NT2/D1 (cell line): ENCODE measurements at places on chromosomes 12 and 14.

DNA sequence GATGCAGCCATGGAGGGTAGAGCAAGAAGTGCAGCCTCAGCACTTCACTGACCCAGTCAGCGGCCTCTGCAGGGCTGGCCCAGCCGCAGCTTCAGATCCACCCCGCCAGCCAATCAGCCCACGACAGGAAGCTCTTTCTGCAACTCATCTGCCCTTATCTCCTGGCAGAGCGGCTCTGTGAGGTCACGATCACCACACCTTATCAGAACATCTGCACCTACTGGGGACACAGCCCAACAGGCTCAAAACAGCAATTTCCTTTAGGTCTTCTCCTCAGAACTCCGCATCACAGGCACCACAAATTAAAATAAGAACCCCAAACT is 287.3 kb downstream of the BCL11B start:
- no peak for DNase-seq

DNA sequence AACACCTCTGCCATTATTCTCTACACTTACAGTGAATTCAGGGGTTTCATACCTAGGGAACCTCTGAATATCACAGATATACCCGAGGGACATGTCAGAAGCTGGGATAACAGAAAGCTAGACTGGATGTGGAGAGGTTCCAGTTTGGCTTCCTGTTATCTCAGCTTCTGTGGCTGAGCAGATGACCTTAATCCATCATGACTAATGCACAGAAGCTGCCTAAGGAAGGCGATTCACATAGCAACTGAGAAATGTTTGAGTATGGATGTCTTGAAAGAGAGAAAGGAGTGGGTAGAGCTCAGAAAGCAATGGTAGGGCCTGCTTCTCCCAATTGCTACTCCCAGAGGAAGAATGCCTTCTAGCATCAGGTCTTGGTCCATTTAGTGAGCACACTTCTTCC is 187.6 kb downstream of the RMST start:
- no peak for DNase-seq

DNA sequence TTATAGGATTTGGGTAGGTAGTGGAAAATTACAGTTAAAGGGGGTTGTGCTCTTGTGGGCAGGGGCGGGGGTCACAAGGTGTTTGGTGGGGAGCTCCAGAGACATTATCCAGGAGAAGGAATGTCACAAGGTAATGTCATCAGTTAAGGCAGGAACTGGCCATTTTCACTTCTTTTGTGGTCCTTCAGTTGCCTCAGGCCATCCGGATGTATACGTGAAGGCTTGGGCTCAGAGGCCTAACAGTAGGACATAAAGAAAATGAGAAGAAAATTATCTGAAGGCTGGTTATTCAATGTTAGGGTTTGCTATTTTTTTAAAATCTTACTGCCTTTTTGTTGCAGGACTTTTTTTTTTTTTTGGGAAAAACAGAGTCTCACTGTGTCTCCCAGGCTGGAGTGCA is 2.5 kb upstream of the PSEN1 start:
- no peak for DNase-seq

GRCh38 chr14:73710737-73711136 is 3.4 kb downstream of the PNMA1 start:
- DNase-seq: no peak

DNA sequence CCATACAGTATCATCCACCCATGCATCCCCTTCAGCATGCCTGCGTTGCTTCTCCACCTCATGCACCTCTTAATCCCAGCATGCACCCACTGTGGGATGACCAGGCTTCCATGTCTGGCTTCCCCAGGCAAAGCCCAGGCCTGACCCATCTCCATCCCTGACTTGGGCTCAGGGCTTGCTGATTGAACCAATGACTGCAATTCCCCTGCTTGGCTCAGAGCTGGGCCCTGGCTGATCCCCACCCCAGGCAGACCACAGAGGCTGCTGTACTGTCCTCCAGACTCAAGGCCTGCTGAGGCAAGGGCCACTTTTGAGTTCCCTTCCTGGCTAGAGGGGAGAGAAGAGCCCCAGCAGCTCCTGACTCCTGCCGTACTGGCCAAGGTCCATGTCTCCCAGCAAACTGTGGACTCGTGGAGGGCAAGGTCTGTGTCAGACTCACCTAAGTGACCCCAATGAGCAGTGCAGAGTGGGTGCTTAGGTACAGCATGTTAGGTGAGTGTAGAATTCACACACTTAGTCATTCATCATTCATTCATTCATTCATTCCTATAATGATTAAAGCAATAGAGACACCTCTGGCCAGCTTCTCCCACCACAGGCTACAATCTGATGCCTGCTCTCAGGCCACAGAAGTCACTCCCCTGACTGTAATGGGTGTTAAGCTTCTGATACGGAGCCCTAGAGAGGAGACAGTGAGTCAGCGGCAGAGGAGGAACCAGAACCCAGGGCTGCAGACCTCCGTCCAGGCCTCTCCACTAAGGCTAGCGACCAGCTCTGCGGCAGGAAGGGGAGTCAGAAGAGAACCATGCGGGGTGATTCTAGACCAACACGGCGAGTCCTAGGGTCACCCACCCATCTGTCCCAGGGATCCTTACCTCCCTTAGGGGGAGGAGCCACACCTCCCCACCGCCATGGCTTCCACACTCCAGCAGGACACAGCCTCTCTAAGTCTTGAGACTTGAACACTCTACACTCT is 2.9 kb downstream of the BEGAIN start:
- DNase-seq: no peak

DNA sequence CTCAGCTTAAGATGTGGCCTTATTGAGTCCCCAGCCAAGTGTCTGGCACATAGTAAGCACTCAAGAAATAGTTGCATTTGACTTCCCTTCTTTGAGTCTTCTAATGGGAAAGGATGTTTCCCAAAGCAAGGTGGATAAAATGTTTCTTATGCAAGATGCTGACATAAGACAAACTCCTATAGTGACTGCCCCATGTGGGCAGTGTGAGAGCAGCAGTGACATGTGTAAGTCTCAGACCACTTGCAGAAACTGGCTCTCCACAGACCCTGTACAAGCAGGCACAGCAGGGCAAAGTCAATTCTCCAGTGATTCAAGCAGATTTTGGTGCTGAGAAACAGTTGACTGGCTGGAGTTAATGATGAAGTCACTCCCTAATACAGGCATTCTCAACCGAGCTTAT is 255.3 kb downstream of the ANO2 start:
- DNase-seq: no peak

DNA sequence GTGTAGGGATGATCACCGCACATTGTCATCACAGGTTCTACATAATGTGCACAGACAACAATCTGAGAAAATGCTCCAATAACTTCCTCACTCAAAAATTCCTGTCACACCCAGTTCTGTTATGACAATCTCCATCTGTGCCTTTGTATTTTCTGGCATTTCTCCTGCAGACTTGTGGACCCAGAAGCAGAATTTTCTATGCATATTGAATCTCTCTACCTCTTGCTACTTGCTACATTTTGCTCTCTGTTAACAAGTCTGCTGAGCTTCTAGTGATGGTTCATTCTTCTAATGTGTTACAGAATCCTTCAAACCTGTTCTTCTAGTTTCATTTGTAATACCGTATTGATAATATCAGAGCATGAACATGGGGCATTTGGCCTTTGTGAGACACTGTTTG is 127.8 kb upstream of the PTPRQ start:
- no peak for DNase-seq

GRCh38 chr14:24273422-24273998 is 2.1 kb upstream of the RABGGTA start:
- no peak for DNase-seq

- DNase-seq: no peak
These were observed 13.2 kb upstream of the EDDM3A start for GRCh38 chr14:20732477-20732876.

DNA sequence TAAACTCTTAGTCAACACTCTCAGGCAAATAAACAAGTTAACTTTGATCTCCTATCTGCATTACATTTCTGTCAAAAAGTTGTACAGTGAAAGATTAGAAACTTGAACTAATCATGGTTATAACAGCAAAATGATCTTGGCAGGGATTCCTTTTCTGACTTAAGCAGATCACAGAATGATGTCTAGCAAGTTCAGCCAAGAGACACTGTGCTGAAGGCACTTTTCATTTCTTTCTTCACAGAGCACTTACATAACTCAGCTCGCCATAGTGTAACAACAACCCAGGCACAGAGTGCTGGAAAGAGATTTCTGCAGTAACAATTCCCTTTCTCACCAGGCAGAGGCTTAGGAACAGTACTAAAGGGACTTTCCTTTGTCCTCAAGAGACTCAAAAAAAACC is 19.6 kb upstream of the CSRP2 start:
- no peak for DNase-seq

- DNase-seq: no peak
These were observed 1.7 kb downstream of the CABP1 start for GRCh38 chr12:120642121-120642520.

- DNase-seq: peak; percentile 97
These were observed 44.0 kb upstream of the REP15 start for GRCh38 chr12:27652174-27652763.

DNA sequence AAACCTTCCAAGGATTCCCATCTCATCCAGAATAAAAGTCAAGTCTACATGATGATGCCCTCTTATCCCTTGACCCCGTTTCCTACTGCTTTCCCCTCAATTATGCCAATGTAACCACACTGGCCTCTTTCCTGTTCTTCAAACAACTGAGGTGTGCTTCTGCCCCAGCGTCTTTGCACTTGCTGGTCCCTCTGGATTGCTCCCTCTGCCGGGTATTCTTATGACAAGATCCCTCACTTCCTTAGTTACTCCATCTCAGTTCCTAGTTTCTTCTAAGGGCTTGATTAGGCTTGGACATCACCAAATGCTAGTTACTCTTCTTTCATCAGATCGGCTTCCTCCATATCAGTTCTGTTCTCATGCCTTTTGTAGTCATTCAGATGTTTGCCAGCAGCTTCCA is 32.7 kb upstream of the PELI2 start:
- no peak for DNase-seq

GRCh38 chr12:57214398-57214781 is 2.2 kb upstream of the NXPH4 start:
- peak; percentile 65 for DNase-seq

DNA sequence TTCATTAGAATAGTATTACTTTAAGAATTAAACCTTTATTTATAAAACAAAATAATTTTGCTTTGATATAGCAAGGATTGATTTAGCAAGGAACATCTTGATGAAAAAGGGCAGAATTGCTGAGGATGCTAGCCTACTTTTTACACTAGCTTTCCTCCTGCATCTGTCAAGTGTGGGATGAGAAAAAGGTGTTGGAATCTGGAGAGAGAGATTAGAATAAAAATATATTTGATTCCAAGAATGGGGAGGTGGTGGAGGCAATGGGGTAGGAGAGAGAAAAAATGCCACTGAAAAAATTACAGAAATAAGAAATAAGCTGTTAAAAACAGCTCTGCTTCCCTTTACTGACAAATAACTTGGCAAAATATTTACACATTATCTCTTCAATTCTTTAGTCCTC is 98.9 kb downstream of the NUMB start:
- DNase-seq: no peak

DNA sequence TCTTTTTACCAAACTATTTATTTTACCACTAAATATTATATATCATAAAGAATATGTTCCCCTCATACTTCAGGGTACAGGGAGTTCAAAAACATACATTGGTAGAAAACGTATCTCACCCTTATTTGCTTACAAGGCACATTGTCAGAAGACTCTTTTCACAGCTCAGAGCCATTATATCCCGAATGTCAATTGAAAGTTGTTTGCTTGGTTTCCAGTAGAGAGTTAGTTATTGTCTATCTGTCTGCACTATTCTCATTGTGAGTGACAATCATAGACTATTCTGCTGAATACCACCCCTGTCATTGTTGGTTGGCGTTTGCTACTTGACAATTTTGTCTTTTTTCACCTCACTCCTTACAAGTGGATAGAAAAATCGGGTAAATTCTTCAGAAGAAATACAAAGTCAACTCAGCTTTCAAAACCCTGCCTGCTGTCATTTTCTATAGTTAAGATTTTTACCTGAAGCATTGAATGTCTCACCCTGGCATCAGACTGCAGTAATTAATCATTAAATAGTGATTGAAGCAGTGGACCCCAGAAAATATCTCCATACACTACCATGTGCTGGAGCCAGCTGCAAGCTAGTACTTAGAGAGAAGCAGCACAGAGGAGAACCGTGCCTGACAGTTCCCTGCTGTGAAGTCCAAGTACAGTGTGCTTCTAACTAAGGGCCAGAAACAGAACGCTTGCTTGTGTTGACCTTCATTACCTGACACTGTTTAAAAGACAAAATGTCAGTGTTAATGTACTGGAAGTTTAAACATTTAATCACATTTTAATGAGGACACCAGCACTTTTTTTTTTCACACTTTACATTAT is 510.6 kb downstream of the RERGL start:
- DNase-seq: peak; percentile 25

GRCh38 chr14:101735453-101735852 is 26.1 kb upstream of the PPP2R5C start:
- DNase-seq: no peak

- no peak for DNase-seq
These were observed 45.7 kb downstream of the TMEM132C start for GRCh38 chr12:128312661-128313060.

GRCh38 chr12:89252284-89252683 is 100.0 kb downstream of the DUSP6 start:
- DNase-seq: no peak

DNA sequence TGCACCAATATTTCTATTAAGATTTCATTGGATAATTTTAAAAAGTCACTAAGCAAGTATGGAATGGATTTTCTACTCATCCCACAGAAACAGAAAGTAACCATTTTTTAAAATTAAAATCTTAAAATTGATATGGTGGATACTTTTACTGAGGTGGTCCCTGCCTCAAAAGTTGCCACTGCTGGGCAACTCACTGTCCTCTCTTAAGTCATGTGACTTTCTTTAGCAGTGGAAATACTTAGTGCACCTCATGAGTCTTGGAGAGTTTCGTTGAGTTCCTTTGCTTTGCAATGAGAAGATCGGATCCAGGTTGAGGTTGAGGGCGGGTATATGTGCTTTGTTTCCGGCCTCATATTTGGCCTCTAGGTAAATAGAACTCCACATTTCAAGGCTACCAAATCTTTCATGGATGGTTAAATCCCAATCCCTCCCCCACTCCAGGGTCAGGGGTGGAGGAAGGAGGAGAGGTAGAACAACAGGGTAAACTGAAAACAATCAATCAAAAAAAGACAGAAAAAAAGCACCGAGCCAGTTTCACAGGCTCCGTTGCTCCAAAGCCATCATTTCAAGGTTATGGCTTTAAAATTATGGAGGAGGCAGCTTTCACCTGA is 39.5 kb upstream of the DUSP6 start:
- no peak for DNase-seq

GRCh38 chr12:93902736-93903562 is 225.8 kb downstream of the CRADD start:
- no peak for DNase-seq

- peak; percentile 70 for DNase-seq
These were observed 60.7 kb downstream of the SLC6A12 start for GRCh38 chr12:153080-153746.
